ENCODE measurements at places on chromosomes 11 and 22.

DNA sequence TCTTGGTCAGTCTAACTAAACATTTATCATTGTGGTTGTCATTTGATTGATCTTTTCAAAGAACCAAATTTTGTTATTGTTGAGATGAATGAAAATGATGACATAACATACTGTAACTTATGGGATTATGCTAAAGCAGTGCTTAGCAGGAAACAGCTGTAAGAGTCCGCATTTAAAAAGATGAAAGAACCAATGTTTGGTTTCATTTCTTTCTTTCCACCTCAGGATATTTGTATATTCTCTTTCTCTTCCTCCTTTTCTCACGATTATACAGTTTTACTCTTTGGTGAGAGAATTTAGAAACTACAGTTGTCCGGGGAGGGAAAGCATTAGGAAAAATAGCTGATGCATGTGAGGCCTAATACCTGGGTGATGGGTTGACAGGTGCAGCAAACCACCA lies 23.1 kb downstream of the PIH1D2 start:
- no peak for DNase-seq

DNA sequence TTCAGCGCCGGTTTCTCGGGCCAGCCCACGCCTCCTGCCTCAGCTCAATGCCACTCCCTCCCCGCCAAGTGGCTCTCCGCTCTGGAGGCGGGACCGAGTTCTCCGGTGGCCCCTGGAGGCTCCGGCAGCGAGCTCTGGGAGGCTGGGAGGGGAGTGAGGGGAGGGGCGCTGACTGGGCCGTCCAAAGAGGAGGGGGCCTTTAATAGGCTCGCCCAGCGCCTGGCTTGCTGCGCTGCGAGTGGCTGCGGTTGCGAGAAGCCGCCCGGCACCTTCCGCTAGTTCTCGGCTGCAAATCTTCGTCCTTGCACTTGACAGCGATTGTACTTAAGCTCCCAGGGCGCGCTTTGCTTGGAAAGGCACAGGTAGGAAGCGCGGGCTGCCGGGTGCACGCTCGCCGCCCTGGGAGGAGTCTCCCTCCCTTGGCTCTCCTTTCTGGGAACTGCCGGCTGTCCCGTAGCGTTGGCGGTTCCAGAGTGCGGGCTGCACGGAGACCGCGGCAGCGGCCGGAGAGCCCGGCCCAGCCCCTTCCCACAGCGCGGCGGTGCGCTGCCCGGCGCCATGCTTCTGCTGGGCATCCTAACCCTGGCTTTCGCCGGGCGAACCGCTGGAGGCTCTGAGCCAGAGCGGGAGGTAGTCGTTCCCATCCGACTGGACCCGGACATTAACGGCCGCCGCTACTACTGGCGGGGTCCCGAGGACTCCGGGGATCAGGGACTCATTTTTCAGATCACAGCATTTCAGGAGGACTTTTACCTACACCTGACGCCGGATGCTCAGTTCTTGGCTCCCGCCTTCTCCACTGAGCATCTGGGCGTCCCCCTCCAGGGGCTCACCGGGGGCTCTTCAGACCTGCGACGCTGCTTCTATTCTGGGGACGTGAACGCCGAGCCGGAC lies at the start of gene ADAMTS15:
ADAMTS15 (plus strand) TSS at position 230 of the 894 bp plus-strand sequence; CDS start at position 559, 329 bp downstream.
- DNase-seq, result peak; percentile 45

- DNase-seq, result peak; percentile 38
Measured at GRCh38 chr11:64356498-64357411, 2.2 kb upstream of the RPS6KA4 start.

GRCh38 chr22:17836992-17837742 lies 62.9 kb upstream of the BID start:
- DNase-seq, result no peak

DNA sequence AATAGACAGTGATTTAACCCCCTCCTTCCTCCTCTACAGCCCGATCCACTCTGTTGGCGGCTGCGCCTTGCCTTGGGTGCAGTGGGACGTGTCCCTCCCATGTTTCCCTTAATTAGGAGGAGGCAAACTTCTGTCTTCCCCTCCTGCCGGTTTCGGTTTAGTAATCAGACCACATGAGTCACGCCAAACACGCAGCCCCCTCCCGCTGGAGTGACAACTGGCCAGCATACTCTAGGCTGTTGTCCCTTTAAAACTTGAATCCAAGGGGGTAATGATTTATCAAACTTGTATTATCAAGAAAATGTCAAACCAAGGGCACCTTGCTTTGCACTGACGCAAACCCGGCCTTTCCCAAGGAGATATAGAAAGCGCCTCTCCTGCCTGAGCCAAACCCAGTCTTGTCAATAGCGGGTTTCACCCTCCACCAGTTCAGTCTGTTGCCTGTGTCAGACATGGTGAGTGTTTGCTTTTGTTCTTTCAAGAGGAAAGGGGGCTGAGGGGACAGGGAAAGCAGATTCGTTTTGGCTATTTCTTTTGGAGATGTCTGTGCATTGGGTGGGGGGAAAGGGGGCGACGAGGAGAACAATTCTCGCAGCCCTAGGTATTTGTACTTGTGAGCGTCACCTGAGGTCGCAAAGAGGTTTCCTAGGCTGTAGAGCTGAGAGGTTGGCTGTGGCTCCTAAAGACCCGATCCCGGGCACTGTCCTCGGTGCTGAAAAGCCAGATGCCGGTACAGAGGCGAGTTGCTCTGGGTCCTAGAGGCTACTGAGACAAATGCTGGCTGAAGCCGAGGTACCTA lies at the start of gene SLC6A5:
SLC6A5 (plus strand) TSS at position 388 of the 799 bp plus-strand sequence; CDS start at position 453, 65 bp downstream.
- peak; percentile 20 for DNase-seq

DNA sequence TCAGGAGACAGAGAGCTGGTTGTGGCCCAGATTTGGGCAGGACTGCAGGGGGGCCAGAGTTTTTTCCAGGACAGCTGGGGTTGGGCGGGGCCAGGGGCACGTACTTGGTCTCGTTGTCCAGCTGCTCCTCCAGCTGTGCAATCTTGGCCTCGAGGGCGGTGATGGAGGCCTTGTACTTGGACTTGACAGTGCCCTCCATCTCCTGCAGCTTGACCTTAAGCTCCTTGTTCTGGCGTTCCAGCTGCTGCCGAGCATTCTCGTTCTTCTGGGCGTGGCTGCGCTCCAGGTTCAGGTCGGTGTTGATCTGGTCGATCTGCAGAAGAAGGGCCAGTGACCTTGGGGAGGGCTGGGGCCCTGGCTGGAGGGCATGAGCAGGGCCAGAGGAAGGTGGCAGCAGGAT lies 32.1 kb downstream of the APOL1 start:
- no peak for DNase-seq

Measured in LHCN-M2 (cell line).